8988T (cell line): ENCODE measurements at places on chromosomes 7 and 10.

GRCh38 chr7:69633122-69633831, 35.0 kb downstream of the AUTS2 start:
- DNase-seq = no peak

DNA sequence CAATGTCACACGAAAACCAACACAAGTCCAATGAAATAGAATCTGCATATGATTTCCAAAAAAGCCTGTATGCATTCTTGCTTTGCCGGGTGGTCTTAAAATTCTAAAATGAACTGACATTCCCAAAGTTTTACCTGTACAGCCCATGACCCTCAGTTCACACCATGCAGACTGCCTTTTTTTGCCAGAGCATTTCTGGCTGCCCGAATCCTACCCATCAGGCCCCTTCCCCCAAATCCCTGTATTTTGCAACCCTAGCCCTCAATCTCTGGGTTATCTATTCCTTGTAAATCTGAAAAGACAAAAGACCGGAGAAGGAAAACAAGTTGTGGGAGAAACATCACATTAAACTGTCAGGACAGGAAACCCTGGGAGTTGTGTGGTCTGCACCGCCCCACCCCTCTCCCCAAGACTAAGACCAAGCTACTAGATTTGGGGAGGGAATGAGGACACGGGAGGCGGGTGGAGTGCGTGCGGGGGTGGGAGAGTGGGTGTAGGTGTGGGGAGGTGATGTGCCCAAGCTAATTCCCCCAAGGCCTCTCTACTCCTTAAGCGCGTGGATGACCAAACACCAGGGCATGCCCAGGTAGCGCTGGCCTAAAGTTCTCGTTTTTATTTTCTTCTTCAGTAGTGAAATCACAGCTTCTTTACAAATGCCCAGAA, 1.4 kb downstream of the JCAD start:
- no peak for DNase-seq

GRCh38 chr10:52004342-52004949, 305.1 kb upstream of the CSTF2T start:
- no peak for DNase-seq

- no peak for DNase-seq
Measured at GRCh38 chr10:43121444-43121843, 16.8 kb upstream of the CSGALNACT2 start.

- no peak for DNase-seq
Measured at GRCh38 chr10:120749856-120750566, 101.2 kb upstream of the WDR11 start.

GRCh38 chr10:70880077-70880534, 8.3 kb downstream of the PCBD1 start:
- DNase-seq = peak; percentile 50

DNA sequence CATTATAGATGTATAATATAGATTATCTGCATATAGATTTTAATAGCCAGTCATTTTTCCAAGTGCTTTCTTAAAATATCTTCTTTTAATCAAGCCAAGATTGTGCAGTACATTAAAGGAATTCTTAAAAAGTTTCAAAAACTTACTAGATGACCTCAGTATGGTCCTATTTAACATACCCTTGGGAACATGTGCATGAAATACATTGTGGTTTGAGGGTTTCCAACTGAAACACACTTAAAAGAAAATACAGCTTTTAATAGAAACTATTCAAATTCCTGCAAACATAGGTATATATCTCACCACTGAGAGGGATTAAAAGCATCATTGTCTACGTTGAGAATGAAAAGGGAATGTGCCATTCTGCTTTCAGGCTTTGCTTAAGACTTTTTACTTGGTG, 364.9 kb downstream of the SUGCT start:
- no peak for DNase-seq

DNA sequence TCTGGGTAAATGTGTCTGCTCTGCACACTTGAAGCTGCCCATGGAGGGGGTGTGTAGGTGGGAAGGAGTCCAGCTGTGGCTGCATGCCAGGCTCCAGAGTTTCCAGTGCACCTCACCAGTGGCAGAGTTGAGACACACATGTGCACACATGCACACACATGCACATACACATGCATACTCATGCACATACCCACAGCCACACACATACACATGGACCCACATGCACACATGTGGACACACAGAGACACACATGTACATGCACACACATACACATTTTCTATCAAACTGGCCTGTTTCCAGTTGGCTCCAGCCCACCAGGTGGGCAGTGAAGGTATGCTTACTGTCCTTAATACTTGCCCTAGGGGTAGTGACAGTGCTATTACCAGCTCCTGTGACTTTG, 99.7 kb downstream of the RAMP3 start:
- DNase-seq = no peak

- no peak for DNase-seq
Measured at GRCh38 chr7:51188987-51189386, 127.6 kb downstream of the COBL start.

DNA sequence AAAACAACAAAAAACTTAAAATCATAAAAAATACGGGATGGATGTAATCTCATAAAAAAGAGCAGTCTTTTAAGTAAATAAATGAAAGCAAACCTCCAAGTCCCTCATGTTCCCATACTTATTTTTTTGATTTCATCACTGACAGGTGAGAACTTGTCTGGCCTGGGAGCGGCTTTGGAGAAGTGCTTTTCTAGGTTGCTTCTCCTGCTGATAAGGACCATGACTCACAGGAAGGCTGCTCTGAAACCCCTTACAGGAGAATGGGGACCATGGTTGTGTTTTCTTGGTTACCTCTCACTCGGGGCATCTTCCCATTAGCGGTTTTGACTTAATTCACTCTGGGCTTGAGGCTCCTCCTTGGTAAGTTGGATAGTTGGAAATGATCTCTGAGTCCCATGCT, 237.4 kb downstream of the CAMK1D start:
- DNase-seq = no peak

DNA sequence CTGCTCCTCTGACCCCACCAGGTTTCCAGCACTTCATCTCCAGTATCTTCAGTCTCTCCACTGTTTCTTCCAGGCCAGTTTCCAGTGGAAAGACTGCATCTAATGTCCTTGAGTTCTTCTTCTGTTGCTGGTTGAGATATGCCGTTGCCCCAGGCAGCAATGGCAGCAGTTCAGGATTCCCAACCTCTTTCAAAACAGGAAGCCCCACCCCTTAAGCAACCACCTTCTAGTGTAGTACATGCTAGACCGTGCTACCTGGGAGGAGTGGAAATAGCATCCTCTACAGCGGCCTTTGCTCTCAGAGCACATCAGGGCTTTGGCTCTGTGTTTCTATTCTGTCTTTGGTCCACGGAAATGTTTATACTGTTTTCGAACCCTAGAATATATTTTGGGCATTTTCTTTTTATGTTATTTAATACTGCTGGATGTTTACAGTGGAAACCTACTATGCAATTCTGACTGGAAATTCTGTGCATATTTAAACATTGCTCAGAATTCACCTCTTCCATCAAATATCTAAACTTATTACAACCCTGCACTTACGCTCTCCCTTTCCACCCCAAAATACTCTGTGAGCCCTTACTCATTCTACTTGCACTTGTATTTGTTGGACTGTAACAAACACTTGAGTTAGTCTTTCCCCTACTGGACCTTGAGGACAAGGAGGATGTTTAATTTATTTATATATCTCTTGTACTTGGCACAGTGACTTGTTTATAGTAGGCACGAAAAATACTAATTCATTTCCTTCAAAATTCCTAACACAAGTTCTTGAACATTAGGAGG, 8.5 kb upstream of the BPGM start:
- no peak for DNase-seq

DNA sequence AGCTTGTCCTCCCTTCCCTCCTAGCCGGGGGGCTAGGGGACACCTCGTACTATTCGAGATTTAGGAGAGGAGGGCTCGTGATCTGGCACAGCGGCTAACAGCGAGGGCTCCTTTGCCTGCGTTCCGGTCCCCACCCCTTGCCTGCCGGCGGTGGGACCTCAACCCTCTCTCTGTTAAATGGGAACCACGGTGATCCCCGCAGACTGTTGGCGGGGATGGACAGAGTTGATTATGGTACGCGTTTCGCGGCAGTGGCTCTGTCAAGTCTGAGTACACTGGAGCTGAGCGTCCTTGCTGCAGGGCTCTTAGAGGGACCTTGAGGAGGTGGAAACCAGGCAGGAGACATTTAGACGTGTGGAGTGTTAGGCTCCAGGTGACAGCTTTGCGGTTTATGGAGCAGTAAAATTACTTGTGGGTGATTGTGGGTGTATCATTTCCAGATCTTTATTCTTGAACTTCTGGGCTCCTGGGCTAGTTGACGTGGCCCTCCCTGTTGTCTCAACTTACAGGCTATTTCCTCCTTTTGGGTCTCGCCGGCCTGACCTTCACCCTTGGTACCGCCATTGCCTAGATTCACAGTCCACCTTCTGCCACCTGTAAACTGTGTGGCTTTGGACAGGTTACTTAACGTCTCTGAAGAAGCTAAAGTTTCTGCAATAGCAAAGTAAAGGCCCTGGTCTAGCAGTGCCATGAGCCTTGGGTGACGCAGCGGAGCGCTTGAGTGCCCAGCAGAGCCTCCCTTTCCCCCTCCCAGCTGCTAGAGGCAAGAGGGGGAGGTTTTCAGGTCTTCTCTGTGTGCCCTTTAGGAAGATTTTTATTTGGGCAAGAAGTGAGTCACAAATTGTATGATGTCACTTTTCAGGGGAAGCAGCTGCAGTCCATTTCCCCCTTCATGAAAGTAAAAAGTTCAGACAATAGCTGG, 739 bp downstream of the CASP7 start:
- DNase-seq = no peak

- DNase-seq = no peak
Measured at GRCh38 chr10:88256886-88257285, 326.2 kb downstream of the RNLS start.

DNA sequence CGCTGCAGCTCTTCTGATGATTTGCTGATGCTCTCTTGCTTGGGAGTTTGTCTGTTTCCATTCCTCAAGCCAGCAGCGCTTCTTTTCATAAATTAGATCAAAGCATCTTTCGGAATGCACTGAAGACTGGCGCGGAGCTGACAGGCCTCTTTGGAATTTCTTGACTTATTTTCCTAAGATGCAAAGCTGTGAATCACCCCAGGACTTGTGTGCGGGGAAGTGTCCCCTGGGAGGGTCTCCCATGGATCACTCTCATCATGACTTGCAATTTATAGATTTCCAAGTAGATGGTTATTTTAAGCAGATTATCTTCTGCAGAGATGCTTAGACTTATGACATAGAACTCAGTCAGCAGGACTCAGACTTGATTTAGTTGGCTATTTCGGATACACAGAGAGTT, 467.2 kb downstream of the TCERG1L start:
- DNase-seq = no peak

DNA sequence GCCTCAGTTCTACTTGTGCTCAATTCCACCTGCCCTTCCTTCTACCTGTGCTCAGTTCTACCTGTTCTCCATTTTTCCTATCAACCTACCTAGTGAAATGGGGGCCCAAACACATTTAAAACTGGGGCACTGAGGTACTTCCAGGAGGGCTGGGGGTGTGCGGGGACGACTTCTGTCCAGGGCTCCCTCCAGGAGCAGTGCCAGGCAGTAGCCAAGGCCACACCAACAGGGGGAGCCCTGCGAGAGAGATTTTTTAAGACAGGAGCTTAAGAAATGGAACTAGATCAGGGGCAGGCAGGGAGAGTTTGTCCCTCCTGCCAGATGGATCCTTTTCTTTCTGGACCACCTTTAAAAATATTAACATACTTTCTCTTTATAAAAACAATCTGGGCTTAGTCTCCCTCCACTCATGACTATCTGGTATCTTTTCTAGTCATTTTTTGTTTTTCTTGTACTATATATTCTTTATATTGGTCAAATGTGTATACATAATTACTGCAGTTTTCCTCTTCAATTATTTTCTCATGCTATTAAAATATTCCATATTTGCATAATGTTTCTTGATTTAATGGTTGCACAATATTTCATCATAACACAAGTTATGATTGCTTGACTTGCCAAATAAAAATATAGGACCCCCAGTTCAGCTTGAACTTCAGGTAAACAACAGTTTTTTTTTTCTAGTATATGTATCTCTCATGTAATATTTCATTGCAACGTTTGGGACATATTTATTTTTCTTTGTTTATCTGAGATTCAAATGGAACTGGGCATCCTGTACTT, 47.3 kb upstream of the INSYN2A start:
- DNase-seq = peak; percentile 28

GRCh38 chr7:19944363-19945120, 171.1 kb upstream of the TMEM196 start:
- DNase-seq = no peak

DNA sequence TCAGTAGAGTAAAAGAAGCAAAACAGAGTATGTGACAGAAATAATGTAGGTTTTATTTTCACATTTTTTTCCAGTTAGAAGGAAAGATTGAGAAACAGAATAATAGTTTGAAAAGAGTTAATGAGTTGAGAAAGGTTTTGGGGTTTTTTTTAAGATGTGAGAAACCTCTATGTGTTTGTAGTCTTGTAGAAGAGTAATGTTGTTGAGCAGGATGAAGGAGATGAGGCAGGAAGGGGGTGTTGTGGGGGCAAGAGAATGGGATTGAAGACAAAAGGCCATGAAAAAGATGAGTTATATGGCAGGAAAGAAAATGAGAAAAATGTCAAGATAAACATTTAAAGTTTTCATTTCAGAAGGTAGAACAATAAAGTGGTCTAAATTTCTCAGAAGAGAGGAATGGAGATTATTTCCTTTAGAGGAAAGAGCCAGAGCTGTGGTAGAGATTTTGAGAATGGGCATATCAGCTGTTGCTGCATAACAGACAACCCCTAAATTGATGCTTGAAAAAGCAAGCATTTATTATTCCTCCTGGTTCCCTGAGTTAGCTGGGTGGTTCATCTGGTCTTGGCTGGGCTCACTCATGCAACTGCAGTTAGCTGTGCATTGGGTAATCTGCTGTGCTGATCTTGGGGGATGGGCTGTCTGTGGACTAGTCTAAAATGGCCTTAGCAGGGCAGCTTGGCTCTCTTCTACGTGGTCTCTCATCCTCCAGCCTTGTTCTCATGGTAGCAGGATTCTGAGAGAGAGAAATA, 27.1 kb downstream of the PCGF5 start:
- DNase-seq = no peak

DNA sequence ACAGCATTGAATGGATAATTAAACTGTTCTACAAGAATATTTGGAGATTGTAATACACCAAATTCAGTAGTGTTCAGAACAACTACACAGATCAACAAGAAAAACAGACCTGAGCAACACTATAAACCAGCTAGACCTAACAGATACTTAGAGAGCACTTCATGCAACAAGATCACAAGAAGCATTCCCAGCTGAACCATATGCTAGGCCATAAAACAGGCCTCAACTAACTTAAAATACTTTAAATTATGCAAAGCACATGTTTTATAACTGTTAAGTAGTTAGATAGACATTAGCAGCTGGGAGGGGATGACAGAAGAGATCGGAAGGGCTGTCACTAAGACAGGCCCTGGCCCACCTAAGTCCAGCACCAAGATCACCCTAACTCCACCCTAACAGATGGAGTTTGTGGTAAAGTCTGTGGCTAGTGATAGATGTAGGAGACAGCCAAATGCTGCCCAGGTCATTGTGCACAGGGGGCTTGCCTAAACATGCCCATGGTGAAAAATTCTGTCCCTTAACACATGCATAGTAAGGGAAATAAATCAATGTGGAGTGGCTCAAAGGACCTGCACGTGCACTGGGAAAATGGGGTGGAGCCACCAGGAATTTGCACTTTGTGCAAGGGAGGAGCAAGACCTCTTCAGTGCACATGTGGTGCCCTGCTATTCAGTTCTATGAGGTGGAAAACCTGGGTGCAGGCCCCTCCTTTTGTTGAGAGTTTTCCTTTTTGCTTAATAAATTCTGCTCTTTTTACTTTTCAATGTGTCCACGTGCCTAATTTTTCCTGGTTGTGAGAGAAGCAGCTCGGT, 567.8 kb upstream of the NRG3 start:
- no peak for DNase-seq
